ENCODE measurements at places on chromosomes 5 and 9.

DNA sequence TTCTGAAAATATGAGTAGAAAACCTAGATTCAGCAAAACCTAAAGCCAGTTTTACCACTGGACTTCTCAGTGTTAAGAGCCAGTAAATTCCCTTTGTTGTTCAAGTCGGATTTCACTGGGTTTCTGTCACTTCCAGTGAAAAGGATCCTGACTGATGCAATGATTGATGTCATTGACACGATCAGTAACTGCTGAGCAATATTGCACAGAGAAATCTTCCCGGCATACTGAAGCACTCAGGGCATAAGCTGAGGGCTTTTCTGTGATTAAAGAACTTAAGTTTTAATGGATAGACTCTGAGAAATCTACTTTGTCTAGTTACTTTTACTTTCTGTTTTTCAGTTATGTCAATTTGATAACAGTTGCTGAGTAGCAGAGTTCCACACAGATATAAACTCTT is 61.9 kb downstream of the DENND1A start:
- DNase-seq = no peak

DNA sequence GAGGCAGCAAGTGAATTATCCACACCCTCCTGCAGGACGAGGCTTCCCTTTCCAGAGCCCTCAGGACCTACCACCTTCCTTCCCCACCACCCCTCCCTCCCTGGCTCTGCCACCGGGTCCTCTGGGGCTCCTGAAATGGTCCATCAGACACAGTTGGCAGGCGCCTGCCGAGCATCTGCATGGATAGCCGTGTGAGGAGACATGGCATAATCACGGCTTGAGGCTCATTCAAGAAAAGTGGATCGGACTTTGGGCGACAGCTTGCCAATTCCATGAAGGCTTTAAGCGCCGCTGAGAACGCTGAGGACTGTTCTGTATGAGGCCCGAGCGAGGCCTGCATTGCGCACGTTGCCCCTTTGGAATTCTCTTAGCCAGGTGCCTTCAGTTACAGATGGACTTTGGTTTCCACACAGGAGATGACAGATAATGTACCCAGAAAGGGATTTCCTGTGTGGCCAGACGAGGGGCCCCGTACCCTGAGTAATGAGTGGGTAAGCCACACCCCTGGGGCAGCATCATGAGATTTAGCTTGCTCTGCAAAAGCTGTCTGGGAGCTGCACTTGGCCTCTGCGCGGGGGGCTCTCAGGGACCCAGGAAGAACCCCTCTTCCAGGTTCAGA is 179.8 kb downstream of the OLFM1 start:
- no peak for DNase-seq

GRCh38 chr5:3862906-3863305 is 267.3 kb downstream of the IRX1 start:
- no peak for DNase-seq

DNA sequence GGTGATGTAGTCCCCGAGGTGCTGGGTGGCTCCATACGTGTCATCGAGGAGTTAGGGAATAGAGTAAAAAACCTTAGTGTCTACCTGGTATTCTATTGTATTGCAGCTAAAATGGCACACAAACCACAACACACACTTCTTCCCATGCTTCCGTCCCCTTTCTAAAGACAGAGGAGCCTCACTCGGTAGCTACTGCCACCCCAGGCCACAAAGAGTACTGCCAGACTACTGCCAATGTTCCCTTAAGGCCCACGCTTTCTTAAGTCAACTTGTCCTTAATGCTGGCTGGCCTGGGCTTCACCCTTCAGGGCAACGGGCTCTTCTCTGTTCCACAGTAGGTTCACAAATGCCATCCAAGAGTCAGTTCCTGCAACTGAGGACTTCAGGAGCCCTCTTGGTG is 673.0 kb downstream of the ELAVL2 start:
- no peak for DNase-seq

DNA sequence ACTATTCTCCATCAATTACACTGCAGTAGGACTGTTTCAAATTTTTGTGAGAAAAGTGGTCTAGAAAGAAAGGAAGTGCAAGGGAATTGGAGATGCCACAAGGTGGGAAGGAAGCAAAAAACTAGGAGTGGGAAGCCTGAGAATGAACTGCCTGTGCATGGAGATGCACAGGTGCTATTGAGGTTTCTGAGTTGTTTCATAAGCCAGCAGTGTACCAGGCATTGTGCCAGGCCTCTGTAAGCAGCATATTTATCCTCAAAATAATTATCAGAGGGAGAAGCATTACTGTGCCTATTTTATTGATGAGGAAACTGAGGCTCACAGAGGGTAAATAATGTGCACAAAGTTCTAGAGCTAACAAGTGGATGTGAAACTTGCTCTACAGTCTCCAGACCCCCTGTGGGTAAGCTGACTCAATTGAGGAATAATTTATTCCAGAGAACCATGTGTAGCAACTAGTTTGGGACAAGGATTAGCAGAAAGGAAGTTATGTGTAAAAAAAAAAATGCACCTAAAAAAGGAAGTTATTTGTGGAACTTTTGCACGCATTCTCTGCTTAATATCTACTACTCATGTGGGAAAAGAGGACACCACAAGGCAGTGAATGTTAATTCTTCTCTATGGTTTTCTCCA is 96.7 kb downstream of the SNCAIP start:
- no peak for DNase-seq

DNA sequence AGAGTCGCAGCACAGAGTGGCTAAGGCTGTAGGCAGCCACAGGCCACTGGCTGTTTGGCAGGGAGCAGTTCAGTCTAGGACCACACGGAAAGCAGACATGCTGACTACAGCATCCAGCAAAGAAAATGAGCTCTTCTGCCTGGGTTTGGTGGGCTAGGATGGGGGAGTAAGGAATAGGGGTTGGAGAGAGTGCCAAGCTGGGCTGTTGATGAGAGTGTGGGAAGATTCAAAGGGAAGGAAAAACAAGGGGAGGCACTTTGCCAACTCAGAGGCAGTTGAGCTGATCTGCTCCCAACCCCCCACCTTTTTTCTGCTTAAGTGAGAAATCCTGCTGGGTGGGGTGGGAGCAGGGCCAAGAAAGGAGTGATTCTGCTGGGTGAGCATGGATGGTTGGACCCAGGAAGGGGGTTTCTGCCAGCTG is 35.9 kb downstream of the SVEP1 start:
- no peak for DNase-seq

GRCh38 chr5:142295084-142295758 is 29.6 kb downstream of the SPRY4 start:
- no peak for DNase-seq

DNA sequence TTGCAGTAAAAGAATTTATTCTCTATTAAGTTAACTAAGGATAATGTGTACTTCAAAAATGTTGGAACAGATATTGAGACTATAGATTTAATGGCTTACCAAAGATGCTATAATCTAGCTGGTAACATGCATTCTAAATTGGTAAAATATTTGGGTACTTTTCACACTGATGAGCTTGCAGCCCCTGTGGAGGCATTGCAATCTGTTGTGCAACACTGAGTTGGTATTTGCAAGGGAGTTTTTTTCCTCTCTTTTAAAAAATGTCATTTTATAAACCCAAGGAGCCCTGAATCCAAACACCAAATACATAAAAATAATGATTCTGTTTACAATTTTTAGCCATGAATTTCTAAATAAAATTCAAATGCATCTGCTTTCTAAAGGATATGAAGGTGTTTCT is 944.8 kb downstream of the DTWD2 start:
- DNase-seq = no peak

DNA sequence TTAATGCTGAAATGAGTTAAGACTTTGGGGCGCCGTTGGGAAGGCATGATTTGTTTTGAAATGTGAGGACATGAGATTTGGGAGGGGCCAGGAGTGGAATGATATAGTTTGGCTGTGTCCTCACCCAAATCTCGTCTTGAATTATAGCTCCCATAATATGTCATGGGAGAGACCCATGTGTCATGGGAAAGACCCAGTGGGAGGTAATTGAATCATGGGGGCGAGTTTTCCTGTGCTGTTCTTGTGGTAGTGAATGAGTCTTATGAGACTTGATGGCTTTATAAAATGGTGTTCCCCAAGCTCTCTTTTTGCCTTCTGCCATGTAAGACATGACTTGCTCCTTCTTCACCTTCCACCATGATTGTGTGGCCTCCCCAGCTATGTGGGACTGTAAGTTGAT is 5.1 kb downstream of the SLC25A48 start:
- no peak for DNase-seq

- no peak for DNase-seq
Observed at GRCh38 chr5:139369181-139369580, 13.9 kb downstream of the SLC23A1 start.

GRCh38 chr5:7845557-7845956 is 5.4 kb downstream of the CFAP90 start:
- no peak for DNase-seq

GRCh38 chr5:24591426-24591825 is 53.4 kb downstream of the CDH10 start:
- DNase-seq = no peak

DNA sequence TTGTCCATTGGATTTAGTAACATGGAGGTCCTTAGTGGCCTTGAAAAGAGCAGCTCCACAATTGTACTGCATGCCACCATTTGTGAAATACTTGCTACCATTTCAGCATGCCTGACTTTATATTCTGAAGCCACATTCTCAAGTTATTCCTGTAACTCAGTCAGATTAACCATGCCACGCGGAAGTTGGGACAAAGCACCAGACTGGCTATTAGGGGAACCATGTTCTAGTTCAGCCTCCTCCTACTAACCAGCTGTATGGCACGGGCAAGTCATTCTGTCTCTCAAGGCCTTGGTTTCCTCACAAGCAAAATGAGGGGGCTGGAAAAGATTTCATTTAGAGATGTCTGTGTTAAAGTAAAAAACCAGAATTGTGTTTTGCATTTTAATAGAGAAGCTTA is 418.0 kb downstream of the PLK2 start:
- no peak for DNase-seq

DNA sequence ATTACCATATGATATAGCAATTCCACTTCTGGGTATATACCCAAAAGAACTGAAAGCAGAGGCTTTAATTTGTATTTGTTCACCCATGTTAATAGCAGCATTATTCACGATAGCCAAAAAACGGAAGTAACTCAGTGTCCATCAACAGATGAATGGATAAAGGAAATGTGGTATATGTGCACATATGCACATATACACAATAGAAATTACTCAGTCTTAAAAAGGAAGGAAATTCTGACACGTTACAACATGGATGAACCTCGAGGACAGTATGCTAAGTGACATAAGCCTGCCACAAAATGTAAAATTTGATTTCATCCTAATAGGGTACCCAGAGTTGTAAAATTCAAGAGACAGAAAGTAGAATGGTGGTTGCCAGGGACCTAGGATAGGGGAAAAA is 54.9 kb downstream of the NUP155 start:
- DNase-seq = no peak

DNA sequence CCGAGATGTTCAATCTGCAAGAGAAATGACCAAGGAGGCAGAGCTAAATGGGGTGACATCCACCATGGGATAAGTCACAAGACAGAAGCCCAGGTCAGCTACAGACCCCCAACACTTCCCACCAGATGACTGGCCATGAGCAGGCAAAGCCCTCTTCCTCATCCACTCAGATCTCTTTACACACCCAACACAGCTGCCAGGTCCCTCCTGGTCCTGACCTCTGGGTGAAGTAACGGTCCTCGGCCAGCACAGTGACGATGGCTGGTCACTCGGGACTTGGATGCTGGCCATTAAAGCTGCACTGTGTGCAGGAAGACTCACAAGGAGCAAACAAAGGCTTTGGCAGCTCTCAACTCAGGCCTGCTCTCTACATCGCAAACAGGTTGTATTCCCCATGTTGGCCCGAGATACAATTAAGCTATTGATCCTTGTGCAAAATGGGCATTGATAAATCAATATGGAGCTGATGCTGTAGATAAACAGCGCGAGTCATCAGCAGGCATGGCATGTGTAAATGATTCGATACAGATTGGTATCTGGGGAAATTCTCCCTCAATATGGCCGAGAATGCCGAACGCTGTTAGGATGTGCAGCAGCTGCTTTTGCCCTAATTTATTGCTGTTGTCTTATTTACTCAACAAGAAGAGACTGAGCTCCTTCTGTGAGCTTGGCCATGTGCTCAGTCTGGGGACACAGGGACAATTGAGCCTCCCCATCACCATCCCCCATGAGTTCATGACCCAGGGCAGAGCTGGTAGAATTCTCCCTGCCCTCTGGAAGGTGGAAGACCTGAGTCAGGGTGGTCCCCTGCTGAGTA is 98.7 kb downstream of the C5orf15 start:
- no peak for DNase-seq

DNA sequence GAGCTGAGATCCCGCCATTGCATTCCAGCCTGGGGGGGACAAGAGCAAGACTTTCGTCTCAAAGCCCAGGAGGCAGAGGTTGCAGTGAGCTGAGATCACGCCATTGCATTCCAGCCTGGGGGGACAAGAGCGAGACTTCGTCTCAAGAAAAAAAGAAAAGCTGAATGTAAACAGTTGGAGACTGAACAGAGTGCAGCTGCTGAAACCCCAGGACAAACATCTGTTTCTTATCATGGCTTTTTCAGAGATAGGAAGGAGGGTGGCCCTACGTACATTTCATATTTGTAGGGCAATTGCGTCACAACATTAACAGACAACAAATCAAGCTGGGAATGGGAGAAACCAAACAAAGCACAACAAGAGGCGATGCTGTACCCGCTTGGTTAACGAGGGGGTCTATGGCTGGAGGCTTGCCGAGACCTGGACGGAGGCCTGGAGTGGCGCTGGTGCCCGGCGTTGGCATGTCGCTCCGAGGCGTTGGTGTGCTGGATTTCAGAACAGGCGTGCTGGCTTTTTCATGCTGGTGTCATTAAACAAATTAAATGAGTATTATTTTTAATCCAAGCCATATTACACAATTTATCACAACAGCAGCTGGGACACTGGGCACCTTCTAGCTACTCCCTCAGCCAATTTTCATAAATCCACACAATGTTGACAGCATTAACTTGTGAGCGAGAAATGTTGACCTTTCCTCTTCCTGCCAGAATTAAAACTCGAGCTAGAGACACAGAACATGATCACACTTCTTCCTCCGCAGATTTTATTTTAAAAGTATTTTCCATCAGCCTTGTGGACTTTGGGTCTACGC is 76.1 kb downstream of the TLE1 start:
- no peak for DNase-seq

GRCh38 chr5:53110156-53110555 is 599 bp upstream of the MOCS2 start:
- no peak for DNase-seq

- no peak for DNase-seq
Observed at GRCh38 chr5:960551-960950, 48.1 kb upstream of the NKD2 start.

DNA sequence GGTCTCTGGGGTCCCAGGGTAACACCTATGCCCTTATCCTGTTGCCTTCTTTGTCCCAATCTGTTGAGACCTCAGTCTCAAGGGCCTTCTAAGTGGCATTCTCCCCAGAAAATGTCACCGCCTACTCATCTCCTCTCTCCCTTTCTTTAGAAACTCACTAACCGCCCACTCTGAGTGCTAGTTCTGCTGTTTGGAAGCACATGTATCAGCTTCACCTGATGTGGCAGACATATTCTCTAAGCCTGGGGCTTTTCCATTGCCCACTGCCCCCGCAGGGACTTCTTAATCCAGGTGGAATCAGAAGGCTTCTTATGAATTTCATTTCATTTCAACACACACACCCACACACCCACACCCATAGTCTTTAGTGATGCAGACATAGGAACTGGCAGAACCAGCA is 165.1 kb downstream of the ASTN2 start:
- no peak for DNase-seq

- no peak for DNase-seq
Observed at GRCh38 chr5:58148254-58148775, 311.6 kb downstream of the PLK2 start.
